ENCODE measurements at places on chromosomes 13 and 19.

DNA sequence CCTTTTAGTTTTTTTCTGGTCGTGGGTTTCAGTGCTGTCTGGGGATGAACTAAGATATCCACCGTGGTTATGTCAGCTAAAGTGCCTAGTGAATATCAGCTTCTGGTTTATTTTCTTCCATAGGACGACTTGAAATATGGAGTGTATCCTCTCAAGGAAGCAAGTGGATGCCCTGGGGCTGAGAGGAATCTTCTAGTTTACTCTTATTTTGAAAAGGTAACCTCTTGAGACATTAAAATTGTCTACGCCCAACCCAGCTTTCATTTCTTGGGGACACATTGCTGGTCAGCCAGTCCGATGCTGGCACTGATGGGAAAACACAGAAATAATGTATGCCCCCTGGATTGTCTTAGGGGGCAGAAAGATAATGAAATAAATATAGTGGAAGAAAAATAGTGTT is 1.6 kb downstream of the ZNF431 start:
- DNase-seq, result no peak

- peak; percentile 55 for DNase-seq
These were observed 671 bp downstream of the ZDHHC20 start for GRCh38 chr13:21458451-21458812.

GRCh38 chr13:43730642-43731041 is 56.1 kb downstream of the ENOX1 start:
- DNase-seq, result no peak

DNA sequence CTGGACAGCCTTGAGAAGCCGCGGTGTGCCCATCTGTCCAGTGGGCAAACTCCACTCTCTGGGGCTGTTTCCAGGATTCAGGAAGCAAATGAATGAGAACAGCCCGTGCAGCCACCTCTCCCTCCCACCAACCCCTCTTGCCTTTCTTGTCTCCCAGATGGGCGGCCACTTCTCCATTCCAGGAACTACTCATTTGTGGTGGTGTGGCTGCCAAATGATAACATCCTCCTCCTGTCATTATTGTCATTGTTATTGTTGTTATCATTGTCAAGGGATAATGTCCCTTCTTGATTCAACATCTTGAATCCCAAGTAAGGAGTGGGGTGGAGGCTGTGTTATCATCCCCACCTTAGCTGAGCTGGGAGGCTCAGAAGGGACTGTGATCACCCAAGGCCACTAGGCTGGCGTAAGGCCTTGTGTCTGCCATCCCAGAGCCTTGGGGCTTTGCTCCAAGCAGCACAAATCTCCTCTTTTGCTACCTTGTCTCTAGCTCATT is 1.6 kb downstream of the DNM2 start:
- DNase-seq, result no peak

GRCh38 chr19:53007606-53008005 is 6.1 kb upstream of the ERVV-1 start:
- no peak for DNase-seq

DNA sequence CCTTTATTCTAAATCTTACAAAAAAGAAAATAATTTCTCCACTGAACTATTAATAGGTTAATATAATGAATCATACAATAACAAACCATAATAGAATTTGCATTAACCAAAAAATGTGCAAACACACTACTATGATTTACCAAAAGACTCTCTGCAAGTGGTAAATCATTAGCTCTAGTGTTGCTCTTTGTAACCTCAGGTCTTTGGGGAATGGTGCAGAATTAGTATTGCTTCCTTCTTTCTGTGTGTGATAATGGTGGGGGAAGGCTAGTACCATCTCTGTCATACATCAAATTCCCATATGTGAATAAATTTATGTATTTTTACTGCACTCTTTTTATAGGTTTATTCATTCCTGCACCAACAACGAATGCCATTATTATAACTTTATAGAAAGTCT is 105.1 kb downstream of the COG6 start:
- no peak for DNase-seq

- DNase-seq, result no peak
These were observed 2.3 kb upstream of the SLC25A42 start for GRCh38 chr19:19061506-19061905.

DNA sequence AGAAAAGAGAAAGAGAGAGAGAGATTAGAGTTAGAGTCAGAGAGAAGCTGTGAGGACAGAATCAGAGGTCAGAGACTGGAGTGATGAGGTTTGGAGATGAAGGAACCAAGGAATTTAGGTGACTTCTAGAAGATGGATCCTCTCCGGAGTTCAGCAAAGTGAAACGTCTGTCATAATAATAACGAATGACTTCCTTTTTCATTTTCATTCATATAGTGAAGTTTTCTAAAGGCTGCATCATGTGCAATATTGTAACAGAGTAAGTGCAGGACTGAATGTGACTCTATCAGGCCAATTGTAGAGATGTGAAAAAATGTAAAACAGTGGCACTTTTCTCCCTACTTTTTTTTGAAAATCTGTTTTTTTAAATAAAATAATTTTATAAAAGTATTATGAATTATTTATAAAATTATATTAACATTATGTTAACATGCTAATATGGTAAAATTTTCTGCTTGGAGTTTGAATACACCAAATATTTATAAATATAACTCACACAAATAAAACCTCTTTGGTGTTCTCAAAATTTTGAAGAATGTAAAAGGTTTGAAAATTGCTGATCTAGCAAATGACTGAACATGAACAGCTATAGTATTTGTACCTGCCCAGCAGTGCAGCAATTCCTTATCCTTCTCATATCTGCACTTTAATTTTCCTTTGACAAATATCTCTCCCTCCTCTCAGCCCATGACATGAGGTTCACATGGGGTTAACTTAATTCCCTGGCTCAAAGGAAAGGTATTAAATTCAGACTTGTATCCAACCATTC is 4.2 kb upstream of the TNFSF11 start:
- no peak for DNase-seq

DNA sequence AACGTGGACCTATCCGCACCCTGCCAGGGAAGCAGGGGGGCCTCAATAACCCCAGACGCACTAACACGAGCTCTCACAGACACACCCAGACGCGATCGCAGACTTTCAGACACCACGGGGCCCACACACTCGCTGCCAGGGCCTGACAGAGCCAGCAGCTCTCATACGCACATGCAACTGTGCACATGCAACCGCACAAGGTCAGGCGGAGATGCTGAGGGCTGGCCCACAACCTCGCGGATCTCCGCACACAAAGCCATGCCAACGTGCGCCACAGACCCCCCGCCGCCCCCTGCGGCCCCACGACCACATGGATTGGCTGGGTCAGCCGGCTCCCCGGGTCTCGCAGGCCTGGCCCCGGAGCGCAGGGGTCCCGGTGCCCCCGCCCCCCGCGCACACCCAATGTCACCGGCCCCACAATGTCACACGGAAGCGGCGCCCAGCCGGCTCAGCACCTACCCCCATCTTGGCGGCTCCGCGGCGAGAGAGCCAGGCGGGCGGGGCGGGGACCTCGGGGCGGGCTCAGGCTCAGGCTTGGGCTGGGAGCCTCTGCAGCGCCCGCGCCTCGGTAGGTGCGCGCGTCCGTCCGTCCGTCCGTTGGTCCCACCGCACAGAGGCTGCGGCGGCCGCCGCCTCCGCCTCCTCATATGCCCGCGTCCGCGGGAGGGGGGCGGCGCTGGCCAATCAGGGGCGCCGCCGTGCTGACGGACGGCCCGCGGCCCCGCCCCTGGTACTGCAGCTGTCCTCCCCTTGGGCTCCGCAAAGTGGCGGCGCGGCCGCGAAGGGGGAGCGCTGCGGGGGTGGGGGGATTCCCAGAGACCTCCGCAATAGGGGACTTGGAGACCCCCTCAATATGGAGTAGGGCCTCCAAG is at the start of gene ATP1A3:
Gene ATP1A3 (minus strand): TSS at position 619 of the 872 bp plus-strand sequence. CDS start 154 bp downstream, at position 465.
- DNase-seq, result peak; percentile 92

DNA sequence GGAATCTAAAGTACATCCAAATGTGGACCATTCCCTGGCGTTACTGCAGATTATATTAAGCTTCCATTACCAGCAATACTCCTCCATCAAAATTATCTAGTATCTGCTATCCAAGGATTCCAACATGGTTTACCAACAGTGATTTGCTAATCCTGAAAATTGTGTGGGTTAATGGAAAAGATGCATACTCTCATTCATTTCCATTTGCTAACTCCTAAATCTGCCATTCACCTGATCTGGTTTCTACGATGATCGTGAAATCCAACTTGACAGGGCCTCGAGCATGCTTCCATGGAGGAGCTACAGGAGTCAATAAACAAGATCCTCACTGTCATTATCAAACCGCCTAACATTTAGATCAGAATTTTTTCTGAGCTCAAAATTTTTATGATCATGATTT is 121.0 kb downstream of the RGCC start:
- no peak for DNase-seq

DNA sequence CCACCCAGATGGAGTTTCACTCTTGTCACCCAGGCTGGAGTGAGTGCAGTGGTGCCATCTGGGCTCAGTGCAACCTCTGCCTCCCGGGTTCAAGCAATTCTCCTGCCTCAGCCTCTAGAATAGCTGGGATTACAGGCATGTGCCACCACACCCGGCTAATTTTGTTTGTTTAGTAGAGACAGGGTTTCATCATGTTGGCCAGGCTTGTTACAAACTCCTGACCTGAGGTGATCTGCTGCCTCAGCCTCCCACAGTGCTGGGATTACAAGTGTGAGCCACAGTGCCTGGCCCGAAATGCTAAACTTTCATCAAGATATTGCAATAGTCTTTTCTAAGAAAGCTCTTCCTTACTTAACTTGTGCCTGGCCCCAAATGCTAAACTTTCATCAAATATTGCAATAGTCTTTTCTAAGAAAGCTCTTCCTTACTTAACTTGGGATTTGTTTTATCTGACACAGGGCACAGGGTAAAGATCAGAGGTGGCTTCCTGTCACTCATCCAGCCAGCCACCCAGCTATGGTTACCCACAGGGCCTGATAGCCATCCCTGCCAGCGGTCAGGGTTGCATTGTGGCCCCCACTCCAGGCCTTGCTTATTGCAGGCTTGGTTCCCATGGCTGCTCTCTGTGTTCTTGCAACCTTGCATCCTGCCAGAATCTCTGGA is 352.3 kb upstream of the TMTC4 start:
- no peak for DNase-seq

GRCh38 chr19:919199-920050 is 2.3 kb downstream of the KISS1R start:
- DNase-seq, result no peak

DNA sequence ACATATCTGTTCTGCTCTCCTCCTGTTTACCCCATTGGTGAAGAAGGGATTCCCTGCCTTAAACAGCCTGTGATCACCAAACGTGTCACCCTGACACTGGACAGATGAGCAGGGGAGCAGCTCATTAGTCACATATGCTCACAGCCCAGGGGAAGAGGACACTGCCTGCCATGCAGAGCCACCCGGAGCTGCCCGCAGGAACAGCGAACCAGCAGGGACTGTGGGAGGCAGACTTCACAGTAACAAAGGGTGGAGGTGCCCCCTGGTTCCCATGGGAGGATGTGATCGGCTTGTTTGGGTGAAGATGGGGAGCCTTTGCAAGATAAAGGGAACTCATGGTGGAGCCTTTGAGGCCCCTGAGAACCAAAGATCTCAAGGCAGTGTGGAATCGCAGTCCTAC is 88.6 kb upstream of the FARP1 start:
- no peak for DNase-seq

DNA sequence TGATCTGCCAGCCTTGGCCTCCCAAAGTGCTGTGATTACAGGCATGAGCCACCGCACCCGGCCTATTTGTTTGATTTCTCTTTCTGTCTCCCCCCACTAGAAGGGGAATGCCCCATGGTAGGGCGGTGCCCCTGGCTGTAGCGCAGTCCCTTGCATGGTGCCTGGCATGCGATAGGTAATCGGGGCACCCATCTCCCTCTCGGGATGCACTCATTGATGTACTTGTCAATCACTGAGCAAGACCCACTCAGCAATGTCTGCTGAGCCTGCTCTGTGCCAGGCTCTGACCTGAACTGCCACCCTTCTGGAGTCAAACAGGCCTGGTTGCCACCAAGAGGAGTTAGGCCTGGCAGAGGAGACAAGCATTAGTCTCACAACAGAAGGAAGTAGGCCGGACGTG is 19.8 kb downstream of the DNM2 start:
- no peak for DNase-seq

GRCh38 chr19:39516270-39516669 is 1.3 kb downstream of the SELENOV start:
- no peak for DNase-seq

DNA sequence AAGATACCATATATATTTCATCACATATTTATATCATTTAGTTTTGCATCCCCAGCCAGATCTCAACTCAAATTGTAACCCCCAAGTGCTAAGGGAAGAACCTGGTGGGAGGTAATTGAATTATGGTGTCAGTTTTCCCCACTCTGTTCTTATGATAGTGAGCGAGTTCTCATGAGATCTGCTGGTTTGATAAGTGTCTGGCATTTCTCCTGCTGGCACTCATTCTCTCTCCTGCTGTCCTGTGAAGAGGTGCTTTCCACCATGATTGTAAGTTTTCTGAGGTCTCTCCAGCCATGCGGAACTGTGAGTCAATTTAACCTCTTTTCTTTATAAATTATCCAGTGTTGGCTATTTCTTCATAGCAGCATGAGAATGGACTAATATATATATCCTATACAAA is 462.5 kb upstream of the SLITRK5 start:
- DNase-seq, result no peak

DNA sequence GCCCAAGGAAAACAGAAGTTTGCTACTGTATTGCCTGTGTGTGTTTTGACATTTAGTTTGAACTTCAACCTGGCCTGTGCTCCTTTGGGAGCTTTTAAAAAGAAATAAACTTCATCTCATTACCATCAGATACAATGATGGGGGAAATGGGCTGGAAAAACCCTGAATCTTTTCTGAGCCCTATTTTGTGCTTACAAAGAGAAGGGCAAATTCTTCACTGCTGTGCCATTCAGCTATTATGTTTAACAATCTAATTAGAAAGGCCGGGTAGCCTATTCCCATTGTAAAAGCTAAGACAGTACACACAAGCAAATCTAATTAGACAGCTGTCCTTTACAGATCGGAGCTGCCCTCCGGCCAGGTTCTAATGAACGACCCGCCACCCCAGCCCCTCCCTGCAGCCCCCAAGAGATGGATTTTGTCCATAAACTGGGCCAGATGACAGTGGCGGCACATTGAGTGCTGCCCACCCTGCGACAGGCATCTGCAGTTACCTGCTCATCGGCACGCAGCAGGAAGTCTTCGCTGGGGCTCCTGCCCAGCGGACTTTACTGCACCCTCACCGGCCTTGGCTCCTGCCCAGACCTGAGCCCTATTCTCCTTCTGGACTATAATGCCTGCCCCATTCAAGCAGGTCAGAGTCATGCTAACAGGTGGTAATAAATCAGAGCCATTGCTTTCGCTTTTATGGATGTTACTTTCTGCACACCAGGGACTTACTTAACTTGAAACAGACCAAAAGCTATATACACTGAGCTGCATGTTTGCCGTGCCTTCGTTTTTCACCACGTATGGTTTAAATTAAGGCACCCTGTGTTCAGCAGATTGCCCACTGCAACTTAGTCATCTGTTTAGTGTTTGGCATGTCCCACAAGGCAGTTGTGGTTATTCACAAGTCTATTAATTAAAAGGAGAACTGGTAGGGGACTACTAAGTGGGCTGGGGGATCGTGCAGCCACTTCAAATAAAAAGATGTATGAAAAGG is 549.6 kb downstream of the FGF9 start:
- no peak for DNase-seq

GRCh38 chr19:11278670-11279069 is 16.3 kb upstream of the DOCK6 start:
- no peak for DNase-seq

GRCh38 chr13:73991384-73991783 is 142.8 kb downstream of the KLF12 start:
- no peak for DNase-seq

GRCh38 chr13:64672751-64673150 is 2557.4 kb downstream of the PCDH9 start:
- DNase-seq, result peak; percentile 50
